ENCODE measurements at places on chromosomes 6 and 20. TPM values are rescaled to one million over a fixed set of nuclear protein-coding genes. Genes with fewer than 3 reads are reported as not detected.

Gene DACT2
- not detected for total RNA-seq

Gene C6orf141
- total RNA-seq = not detected

Gene LHFPL5
- not detected for total RNA-seq

Gene DOK5
- total RNA-seq = 2.8 TPM

Gene PABPC1L
- 17.1 TPM for total RNA-seq

Gene PNPLA1
- total RNA-seq = not detected

Gene EPPIN
- not detected for total RNA-seq

Gene TP53TG5
- not detected for total RNA-seq

Gene RAD21L1
- total RNA-seq = not detected

Gene RAB32
- 220 TPM for total RNA-seq

Gene SLC26A8
- total RNA-seq = not detected

Gene AURKA
- 68.5 TPM for total RNA-seq

Measured in SK-MEL-5 (cell line).